Inflammatory macrophage (primary cell): ENCODE measurements at places on chromosomes 16 and 17.

- peak; percentile 73 for DNase-seq
Measured at GRCh38 chr17:78558989-78559388, 18.2 kb downstream of the DNAH17 start.

DNA sequence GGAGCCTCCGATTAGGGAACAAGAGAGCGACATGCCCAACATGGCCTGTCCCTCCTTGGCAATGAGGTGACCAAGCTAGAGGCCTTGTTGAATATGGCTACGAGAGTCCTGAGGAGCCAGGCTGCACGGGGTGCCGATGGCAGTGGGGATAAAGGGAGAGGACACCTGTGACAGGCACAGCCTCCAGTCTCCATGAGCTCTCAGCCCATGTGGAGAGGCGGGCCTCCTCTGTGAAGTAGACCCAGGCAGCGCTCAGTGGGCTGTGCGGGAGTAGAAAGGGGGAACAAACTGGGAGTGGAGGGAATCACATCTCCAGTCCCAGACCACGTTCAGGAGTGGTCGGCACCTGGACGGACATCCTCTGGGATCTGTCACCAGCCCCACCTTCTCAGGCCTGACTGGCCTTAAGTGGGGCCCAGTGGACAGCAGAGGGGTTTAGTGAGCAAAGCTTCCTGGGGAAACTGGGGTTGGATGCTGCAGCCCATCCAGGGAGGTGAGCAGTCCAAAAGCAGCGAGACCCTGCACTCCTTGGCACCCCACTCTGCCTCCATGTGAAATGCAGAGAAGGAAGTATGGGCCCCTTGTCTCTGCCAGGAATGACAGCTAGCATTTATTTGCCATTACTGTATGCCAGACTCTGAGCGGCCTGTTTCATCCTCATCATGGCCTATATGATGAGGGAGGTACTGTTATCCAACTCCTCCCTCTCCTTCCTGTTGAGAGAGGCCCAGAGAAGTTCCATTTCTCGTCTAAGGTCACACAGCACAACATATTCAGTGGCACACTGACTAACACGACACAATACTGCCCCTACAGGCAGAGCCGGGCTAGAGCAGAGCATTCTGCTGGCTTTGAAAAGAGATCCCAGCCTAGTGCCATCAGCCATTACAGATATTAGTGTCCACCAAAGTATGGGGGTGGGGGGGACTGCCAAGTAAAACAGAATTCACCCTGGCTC, 4.5 kb upstream of the TMEM92 start:
- peak; percentile 81 for DNase-seq

GRCh38 chr17:49634485-49634860, 43.4 kb downstream of the SPOP start:
- no peak for DNase-seq

GRCh38 chr17:49574323-49574781, 1.3 kb upstream of the NXPH3 start:
- DNase-seq = no peak

DNA sequence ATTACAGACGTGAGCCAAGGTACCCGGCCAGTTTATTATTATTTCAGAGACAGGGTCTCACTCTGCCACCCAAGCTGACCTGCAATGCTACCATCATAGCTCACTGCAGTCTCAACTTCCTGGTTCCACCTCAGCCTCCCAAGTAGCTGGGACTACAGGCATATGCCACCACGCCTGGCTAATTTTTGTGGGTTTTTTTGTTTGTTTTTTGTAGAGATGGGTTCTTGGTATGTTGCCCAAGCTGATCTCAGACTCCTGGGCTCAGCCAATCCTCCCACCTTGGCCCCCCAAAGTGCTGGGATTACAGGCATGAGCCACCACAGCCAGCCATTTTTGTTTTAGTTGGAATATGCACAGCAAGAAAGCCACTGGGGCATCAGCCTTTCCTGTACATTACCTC, 115.7 kb downstream of the MRM1 start:
- DNase-seq = no peak

DNA sequence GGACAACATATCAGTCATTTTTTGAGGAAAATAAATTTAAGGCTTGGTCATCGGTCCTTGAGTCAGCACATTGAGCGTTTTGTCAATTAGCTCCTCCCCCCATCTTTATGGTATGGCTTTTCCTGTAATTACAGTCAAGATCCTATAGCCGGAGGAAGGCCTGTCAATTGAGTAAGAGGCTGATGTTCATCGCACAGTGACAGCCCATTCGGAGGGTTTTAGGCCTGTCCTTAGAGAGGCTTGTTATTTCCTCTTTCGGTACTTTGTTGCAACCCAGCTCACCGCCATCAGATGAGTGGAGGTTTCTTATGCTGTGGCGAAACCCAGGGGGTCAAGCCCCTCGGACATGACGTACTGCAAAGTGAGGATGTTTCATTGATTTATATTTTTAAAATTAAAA, 395.2 kb downstream of the WWOX start:
- DNase-seq = peak; percentile 53

DNA sequence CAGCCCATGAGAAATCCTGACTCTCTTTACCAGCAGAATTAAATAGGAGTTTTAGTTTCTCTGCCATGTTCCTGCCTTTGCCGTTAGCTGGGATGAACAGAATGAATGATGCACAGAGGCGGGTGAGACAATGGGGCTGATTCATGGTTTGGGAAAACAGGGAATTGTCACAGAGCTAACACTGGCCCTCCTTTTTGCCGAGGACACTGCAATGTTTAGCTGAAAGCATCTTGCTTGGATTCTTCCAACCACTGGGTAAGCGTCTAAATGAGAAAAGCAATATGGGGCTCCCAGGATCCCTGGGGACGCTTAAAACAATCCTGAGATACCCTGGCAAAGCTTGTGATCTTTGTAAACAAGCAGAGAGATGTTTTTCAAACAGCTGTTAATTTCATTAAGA, 12.8 kb upstream of the PAFAH1B1 start:
- DNase-seq = no peak

GRCh38 chr17:53313746-53314145, 509.0 kb upstream of the KIF2B start:
- no peak for DNase-seq

DNA sequence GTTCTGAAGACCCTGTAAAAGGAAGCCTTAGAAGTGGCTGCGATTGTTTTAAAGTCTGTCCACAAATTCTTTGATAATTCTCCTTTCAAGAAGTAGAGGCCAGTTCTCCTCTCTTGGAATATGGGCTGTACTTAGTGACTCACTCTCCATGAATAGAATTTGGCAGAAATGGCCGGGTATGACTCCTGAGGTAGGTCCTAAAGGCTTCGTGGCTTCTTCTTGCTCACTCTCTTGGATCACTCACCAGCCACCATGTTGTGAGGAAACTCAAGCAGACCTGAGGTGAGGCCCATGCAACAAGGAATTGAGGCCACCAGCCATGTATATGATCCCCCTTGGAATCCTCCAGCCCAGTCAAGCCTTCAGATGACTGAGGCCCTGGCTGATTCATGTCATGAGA, 75.8 kb downstream of the WWOX start:
- no peak for DNase-seq

DNA sequence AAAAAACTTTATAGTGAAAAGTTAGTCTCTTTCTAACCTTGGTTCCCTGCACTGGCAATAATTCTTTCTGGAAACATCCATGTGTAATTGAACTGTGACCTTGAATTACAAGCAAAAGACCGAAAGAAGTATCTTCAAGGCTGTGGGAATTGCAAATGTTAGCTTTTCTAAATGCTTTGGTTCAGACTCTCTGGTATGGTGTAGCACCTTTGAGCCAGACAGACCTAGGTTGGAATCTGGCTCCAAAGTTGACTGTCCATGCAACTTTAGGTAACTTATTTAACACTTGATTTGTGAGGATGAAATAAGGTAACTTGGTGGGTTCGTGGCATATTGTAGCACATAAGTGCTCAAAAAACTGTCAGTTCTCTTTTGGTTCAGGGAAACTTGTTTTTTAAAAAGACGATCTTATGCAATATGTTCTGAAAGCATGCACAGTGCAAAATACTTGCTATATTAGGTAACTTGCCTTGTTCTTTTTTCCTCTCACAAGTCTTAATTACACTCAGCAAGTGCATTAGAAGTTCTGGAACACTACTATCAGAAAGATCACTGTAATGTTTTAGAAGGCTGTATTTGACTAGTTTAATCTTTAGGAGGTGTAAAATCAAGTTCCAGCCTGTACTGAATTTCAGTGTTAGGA, 46.3 kb downstream of the TANGO6 start:
- DNase-seq = peak; percentile 41

GRCh38 chr16:11621920-11622651, 35.4 kb upstream of the LITAF start:
- DNase-seq = peak; percentile 46

DNA sequence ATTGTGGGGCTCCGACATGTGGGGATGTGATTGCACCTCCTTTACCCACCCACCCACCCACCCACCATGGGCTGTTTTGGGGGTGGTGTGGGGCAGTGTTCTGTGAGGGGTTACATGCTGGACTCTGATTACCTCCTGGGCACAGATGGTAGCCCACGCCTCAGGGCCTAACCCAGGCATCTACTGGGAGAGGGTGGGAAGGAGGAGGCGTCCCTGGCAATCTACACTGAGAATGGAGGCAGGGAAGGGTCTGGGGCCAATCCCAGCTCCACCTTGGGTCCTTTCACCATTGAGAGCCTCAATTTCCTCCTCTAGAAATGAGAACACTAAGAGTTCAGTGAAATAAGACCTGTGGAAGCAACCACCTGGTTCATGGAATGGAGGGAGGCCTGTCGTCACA, 11.7 kb upstream of the DOK4 start:
- no peak for DNase-seq

DNA sequence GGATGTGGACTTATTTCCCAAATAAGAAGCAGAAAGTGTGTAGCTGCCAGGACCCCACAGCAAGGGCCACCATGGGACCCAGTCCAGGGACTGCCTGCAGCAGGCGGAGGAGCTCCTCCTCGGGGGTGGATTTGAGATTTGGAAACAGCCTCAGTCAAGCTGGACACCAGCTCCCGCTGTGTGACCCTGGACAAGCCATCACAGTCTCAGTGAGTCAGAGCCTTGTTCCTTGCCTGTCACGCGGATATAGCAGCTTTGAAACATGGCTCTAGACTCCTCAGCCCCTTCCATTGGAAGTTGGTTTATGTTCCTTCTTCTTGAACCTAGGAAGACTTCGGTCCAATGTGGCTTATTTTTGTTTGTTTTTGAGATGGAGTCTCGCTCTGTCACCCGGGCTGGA, 12.5 kb upstream of the DPEP1 start:
- DNase-seq = peak; percentile 69

DNA sequence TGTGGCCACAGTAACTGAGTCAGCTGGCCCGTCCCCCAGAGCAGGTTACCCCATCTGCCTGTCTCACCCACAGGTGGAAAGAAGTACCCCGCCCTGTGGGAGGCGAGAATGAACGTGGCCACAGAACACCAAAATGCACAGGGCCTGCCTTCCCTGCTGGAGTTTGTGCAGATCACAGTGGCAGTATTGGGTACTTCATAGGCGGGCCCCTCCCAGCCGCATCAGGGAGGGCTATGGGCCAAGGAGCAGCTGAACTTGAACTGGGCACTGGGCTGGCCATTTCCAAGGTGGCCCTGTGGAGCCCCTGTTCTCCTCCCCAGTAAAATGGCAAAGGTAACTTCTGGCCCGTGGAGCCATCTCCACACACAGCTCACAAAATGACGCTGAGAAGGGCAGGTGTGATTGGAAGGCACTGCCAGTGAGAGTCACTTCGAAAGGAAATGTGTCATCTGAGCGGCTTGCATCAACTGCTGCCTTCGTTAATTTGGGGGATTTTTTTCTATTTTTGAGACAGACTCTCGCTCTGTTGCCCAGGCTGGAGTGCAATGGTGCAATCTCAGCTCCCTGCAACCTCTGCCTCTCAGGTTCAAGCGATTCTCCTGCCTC, 162.9 kb downstream of the ENGASE start:
- no peak for DNase-seq

- DNase-seq = peak; percentile 66
Measured at GRCh38 chr16:12758031-12758669, 45.5 kb downstream of the CPPED1 start.

GRCh38 chr17:3896108-3896967, 3.5 kb upstream of the CAMKK1 start:
- no peak for DNase-seq

DNA sequence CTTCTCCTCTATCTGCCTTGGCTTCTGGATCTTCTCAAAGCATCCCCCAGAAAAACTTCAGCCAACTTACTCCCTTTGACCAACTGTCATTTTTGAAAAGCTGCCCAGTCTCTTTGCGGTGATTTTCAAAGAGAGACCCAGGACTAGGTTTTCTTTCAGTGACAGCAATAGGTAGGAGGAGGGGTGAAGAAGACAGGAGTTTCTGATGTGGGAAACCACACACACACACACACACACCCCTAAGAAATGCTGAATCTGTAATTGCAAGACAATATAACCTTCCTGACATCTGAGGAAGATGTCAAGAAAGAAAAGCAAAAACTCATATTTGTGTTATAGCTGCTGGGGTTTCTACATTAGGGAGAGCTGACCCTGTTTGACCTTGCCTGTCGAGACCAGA, 5.2 kb downstream of the FAM20A start:
- DNase-seq = no peak

GRCh38 chr16:60181536-60181935, 1447.4 kb upstream of the GOT2 start:
- DNase-seq = no peak

- no peak for DNase-seq
Measured at GRCh38 chr16:86228713-86229112, 281.6 kb upstream of the FOXF1 start.

DNA sequence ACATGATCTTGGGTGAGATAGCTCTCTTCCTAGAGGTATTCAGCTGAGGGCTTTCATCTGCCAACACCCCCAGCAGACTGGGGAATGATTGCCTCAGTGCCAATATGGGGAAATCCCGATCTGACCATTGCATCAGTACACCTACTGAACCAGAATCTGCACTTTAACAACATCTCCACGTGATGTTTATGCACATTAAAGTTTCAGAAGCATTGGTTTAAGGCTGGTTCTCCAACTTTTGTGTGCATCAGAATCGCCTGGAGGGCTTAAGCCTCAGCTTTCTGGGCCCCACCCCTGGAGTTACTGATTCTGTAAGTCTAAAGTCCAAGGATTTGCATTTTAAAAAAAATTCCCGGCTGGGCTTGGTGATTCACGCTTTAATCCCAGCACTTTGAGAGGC, 123.6 kb upstream of the MED13 start:
- peak; percentile 51 for DNase-seq
